ENCODE measurements at places on chromosomes 5 and 9.

GRCh38 chr5:11692636-11693035 lies 211.6 kb downstream of the CTNND2 start:
- no peak for DNase-seq

DNA sequence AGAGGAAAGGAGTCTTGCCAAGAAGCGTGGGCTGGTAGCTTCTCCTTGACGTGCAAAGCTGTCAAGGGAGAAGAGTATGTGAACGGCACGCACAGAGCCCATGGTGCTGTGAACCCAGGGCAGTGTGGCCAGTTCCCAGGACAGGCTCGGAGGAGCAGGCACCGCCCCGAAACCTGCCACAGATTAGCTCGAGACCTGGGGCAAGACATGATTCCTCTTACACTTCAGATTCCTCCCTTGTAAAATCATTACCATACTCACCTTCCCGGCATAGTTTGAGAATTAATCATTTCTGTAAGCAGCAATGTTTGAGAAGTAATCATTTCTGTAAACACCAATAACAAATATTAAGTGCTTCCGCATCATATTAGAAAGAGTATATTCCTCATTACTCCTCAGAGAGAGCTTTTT lies 19.9 kb downstream of the GOLM1 start:
- no peak for DNase-seq

DNA sequence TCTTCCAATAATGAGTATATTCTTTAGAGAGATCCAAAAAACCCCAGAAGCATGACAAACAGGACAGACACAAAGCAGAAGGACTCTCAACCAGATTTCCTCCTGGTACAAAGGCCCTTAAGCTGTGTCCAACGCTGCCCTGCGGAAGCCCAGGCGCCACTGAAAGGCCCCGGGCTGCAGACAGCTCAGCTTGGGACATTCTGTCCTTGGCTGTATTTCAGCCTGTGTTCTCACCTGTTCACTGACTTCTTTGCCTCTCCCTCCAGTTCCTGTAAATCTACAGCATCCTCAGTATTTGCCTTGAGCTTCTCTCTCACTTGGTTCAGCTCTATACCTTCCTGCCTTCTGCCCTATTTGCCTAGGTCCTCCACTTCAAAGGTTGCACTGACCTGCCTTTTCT lies 96.5 kb downstream of the SH3TC2 start:
- DNase-seq: no peak

DNA sequence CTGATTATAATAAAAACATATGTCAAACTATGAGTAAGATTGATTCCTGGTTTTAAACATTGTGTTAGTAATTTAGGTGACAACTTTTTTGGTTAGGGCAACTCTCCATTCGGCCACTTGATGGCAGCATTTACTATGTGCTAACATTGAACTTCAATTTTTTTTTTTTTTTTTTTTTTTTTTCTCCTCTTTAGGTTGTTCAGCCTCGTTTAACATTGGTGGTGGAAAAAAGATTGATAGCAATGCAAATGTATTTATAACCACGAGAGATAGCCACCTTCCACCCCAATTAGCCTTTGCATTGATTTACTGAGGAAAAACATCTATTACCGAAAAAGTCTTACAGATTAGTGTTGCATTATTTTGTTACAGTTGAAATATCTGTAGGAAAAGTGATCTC lies 159.1 kb downstream of the CSNK1G3 start:
- no peak for DNase-seq

DNA sequence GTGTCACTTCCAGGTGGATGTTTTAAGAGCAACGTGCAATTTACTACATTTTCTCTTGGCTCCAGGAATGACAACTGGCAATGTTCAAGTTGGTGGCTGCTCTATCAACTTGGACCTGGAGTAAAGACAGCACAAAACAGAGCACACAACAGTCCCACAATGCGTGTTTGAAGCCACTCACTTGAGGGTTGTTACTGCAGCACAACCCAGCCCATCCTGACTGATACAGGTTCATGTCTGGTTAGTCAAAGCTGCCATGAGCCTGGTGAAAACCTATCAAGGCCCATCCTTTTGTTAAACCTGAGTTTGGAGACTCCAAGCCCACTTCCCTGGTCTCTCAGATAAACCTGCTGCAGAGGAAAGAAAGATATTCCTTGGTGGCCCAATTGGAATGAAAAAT lies 81.1 kb upstream of the LARP1 start:
- DNase-seq: no peak

GRCh38 chr9:94951324-94952135 lies 225.0 kb downstream of the AOPEP start:
- DNase-seq: no peak

GRCh38 chr5:13976867-13977830 lies 32.7 kb upstream of the DNAH5 start:
- DNase-seq: peak; percentile 3

GRCh38 chr5:101370181-101370580 lies 467.1 kb upstream of the ST8SIA4 start:
- DNase-seq: no peak

GRCh38 chr5:72468606-72469005 lies 38.6 kb downstream of the ZNF366 start:
- no peak for DNase-seq

- peak; percentile 20 for DNase-seq
These were observed 1.3 kb downstream of the GADD45G start for GRCh38 chr9:89606049-89606623.

GRCh38 chr9:21002040-21002439 lies 29.4 kb downstream of the HACD4 start:
- peak; percentile 14 for DNase-seq

- no peak for DNase-seq
These were observed 165.3 kb upstream of the NREP start for GRCh38 chr5:111922344-111922743.

DNA sequence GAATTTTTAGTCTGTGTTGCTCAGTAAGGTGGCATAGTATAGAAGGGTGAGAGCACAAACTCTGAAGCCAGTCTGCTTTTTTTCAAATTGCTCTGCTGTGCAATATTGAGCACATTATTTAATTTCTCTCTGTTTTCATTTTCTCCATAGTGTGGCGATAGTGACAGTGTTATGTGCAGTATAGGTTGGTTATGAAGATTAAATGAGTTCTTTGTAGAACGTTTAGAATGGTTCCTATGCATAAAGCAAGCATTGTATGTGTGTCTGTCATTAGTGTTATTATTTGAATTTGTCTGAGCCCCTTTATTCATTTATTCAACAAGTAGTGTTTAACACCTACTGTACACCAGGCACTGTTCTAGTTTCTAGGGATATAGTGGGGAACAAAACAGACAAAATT lies 9.2 kb downstream of the PRR16 start:
- no peak for DNase-seq

GRCh38 chr5:40714001-40714400 lies 34.3 kb downstream of the PTGER4 start:
- no peak for DNase-seq

DNA sequence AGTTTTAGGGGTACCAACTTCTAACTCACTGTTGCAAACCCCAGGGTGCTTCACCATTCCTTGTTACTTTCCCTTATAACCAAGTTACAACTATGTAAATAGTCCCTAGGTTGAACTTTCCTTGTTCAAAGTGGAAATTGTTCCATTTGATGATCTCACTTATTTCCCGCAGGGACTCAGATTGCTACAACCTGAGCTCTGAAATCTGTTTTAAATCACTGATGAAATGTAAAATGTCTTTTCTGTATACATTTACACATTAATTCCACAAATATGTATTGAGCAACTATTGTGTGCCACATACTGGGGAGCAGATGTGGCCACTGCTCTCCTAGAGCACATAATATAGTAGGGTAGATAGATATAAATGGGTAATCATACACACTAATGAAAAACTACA lies 69.1 kb upstream of the TARS1 start:
- DNase-seq: no peak

GRCh38 chr9:127267793-127268525 lies 3.4 kb downstream of the GARNL3 start:
- no peak for DNase-seq

DNA sequence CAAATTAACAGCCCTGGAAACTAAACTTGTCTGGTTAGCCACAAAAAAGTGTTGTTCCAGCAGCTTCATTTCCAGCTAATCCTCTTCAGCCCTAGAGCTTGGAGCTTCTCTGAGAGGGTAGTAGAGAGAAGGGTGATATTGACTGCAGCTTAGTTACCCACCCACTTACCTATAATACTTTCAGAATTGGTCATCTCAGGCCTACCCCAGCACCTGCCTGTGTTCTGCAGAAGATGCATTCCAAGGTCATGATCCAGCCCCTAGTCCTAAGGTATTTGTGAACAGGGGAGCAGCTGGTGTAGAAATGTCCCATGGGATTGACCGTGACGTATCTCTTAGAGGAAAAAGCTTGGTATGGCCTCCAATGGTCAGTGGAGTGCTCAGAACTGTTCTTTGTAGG lies 289.0 kb downstream of the NR3C1 start:
- no peak for DNase-seq

DNA sequence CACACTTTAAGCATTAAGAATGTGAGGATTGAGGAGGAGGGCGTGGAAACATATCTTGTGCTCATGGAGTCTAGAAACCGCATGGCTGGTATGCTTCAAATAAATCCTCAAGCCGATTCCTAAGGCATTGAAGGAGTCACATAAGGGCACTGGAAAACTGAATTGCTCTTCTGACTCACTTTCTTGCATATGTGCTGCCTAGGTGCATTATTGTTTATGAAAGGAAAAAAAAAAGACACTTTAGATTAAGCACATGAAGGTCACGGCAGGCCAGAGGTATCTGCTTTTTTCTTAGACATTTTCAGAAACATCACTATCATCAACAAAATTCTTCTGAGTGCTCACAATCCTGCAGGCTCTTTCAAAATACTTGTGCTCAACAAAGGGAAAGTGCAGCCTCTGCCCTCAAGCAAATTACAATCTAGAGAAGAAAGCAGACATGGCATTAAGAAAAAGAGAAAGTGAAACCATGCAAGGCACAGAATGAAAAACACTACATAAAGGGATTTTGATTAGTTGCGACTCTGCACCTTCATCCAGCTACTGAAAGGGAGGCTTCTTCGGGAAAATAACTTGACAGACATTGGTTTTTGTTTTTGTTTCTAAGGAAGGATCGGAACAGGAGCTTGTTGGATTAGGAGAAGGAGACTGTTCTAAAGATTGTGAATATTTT lies 2117.6 kb downstream of the MAT2B start:
- no peak for DNase-seq

- DNase-seq: no peak
These were observed 548.8 kb downstream of the CTNND2 start for GRCh38 chr5:11355491-11355890.

DNA sequence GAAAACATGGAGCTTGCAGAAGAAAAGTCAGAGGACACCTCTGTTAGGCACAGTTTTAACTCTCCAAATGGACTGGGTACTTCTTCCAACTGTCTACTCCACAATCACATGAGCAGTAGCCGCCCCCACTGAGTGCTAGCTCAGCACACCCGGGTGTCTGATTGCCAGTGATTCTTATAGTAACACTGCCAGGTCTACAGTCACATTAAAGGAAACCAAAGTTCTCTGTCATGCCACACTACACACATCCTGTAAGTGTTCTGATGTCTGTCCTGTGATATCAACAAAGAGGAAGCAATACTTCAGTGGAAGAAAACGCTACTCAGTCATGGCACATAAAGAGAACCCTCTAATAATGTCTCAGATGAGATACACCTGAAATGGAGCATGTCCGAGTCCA lies at the start of gene HAVCR2:
HAVCR2 (minus strand) TSS at position 69 of the 400 bp plus-strand sequence; CDS start at position 8, 61 bp downstream.
- no peak for DNase-seq

DNA sequence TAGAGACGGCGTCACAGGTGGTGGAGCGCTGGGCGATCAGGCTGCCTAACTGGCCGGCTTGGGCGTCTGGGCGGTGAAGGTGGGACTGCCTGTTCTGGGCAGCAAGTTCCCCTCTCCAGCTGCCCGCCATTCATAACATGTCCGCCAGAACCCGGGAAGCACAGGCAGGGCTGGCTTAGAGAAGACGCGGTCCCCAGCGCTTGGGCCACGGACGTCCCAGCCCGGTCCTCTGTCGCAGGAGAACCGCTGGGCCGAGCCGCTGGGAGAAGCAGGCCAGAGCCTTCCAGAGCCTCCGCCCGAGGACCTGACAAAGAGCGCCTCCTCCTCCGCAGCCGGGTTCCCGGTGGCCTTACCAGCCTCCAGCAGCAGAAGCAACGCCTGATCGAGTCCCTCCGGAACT lies 15.2 kb upstream of the HAND1 start:
- DNase-seq: no peak

GRCh38 chr9:13165236-13165945 lies 114.1 kb downstream of the MPDZ start:
- DNase-seq: no peak

GRCh38 chr9:8560560-8561525 lies 761.3 kb upstream of the DMAC1 start:
- no peak for DNase-seq

DNA sequence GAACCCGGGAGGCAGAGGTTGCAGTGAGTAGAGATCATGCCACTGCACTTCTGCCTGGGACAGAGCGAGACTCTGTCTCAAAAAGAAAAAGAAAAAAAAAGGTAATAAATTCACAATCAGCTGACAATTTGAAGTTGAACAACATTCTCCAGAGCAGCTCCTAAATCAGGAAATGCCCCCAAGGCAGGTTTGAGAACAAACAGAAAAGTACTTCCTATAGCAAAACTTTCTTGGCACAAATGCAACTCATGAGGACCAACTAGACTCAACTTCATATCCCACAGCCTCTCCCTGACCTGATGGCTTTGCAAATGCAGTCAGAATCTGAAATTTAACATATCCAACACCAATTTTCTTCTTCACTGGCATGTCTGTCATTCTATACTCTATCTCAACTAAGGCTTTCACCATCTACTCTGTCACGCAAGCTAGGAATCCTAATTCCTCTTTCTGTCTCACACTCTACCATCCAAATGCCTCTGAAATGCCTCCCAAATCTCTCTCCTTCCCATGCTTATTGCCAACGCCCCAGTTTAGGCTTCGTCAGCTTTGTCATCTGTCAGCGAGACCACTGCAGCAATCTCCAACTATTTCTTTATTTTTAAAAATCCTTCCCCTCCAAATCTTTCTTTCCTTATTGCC lies 113.3 kb downstream of the MAPKAP1 start:
- no peak for DNase-seq

DNA sequence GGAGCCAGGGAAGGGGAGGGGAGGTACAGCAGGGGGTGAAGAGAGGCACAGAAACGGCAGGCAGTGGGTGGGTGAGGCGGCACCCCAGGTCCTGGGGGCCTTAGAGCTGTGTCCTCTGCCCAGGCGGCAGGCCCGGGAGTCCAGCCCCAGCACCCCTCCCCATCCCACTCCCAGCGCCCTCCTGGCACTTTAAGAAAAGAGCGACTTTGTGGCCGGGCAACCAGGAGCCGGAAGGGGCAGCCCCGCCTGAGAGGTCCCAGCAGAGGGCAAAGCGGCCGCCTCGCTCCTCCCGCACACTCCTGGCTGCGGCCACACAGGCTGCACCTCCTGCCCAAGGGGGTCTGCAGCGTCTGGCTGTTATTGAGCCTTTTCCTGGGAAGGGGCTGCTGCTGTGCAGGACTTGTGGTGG lies 42.6 kb downstream of the NACC2 start:
- DNase-seq: no peak
